ENCODE measurements at places on chromosomes 16 and 17.

- DNase-seq = no peak
Measured at GRCh38 chr17:43998552-43998951, 5.9 kb upstream of the NAGS start.

GRCh38 chr16:87895641-87896141 lies 26.4 kb upstream of the SLC7A5 start:
- no peak for DNase-seq

DNA sequence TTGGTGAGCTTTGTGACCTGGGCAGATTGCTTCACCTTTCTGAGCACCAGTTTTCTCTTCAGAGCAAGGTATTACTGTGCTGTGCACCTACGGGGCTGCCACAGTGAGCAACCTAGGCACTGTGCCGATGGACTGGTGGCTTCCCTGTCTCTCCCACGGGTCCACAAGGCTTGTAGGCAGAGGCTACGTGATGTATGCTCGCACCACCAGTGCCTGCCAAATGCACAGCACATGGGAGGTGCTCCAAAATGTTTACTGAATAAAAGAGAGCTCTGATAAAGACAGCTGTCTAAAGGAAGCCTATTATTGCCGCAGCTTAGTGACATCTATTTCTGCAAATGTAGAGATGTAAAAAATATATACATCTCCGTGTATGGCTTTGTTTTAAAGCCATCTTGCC lies 139.2 kb downstream of the CDK5R1 start:
- DNase-seq = no peak

- no peak for DNase-seq
Measured at GRCh38 chr17:75078284-75079022, 9.3 kb upstream of the SLC16A5 start.

DNA sequence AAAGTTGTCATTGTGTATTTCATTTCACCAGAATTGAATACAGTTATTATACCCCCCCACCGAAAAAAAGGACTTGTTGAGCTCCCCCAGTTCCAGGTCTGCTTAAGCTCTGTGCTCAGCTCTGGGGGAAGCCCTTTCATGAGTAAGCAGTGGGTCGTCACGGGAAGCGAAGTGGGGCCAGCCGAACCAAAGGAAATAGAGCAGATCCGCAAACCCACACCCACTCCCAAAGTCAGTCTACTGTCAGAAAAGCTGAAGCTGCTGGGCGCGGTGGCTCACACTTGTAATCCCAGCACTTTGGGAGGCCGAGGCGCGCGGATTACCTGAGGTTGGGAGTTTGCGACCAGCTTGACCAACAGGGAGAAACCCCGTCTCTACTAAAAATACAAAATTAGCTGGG lies 50.1 kb downstream of the PECAM1 start:
- DNase-seq = no peak

DNA sequence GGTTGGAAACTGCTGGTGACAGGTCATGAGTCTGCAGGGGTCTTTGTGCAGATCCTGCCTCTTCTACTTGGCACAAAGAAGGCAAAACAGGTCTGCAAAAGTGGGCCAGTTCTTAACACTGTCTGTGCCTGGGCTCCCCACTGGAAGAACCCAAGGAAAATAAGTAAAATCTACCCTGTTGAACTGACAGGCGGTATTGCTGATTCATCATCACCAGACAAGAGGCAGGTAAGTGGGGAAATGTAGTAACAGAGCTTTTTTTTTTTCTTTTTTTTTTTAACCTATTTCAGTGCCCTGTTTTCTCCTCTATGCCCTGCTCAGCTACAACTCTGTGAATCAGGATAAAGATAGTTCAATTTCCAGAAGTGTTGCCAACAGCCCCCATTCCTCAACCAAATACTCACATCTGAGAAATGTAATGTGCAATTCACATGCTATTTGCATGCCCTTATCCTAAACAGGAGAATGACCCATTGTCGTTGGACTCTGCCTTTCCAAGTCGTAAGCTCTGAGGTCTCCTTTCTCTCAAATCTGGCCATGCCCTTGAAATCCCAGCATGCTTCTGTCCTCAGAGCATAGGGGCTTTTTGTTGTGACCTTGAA lies 237.0 kb downstream of the SOX9 start:
- no peak for DNase-seq

DNA sequence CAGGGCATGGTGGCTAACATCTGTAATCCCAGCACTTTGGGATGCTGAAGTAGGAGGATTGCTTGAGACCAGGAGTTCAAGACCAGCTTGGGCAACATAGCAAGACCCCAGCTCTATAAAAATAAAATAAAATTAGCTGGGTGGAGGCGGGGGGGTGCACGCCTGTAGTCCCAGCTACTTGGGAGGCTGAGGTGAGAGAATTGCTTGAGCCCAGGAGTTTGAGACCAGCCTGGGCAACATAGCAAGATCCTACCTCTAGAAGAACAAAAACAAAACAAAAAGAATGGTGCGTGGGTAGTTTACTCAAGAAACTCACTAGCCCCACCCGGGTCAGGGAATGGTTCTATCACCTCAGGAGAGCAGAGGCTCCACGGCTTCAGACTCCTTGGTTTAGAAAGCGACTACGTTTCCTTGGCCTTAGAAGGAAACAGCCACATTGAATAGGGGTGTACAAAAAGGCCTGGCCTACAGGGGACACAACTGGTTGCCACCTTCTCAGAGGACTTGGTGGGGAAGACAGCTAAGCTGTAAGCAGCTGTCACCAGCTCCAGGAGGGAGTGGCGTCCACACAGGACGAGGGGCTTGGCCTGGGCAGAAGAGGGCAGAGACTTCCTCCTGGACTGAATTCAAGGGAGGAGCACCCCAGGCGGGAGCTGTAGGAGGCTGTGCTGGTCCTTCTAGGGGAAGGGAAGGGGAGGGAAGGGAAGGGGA lies 716 bp downstream of the TK1 start:
- DNase-seq = no peak

GRCh38 chr17:82457929-82458178 lies 687 bp upstream of the NARF start:
- peak; percentile 73 for DNase-seq

GRCh38 chr17:79988185-79988971 lies 47.3 kb downstream of the TBC1D16 start:
- DNase-seq = no peak

GRCh38 chr16:69618307-69618706 lies 52.5 kb downstream of the NFAT5 start:
- DNase-seq = no peak

- DNase-seq = no peak
Measured at GRCh38 chr16:30356401-30357084, 1.4 kb upstream of the CD2BP2 start.

DNA sequence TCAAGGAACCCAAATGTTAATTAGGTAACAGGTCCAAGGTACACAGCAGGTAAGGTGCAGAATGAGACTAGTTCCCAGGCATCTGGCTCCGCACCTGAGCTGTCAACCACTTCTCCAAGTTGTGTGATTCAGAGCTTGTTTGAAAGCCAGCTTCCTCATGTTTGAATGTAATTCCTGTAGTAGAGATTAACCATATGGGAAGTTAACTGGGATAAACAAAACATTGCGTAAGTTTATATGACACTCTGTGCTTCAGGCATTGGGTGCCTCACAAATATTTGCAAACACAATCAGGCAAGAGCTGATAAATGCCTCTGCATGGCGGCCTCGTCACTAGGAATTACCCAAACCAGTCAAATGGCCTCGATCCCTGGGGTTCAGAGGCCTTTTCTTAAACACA lies 27.9 kb upstream of the CPHXL start:
- peak; percentile 10 for DNase-seq

DNA sequence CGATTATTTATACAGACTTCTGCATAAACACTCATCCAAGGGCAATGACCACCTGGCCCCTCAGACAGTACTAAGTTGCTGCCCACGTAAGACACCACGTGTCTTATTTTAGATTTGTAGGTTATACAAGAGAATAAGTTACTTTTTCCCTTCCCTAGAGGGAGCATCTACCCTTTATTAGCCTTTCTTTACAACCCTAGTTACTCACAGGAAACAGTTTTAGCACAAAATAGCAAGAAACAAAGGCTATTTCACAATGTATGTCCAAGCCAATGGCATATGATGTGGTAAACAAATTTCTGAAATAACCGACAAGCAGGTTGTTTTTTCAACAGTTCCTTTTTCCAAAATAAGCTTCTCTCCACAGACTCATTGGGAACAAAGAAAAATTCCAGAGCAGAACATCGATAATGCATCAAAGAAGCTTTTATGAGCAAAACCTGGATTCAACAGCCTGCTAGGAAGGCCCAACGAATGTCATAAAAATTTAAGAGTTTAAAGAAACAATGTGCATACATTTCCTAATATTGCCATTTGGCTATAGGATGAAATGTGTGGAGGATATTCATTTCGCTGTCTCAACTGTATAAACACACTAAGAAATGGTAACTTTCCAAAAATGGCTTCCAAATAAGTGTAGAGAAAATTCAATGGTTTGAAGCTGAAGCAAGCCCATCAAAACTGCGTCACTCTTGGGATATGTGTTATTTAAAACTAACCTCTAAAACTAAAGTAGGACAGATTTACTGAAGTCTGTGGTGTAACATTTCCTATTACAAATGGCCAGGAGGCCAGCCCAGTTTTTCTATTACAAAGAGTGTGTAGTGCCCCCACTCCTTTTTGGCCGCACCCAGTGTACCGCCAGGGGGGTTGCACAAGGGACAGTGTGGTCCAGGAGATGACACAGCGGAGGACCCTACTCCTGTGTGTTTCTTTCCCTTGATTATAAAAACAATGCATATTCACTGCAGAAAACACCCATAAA lies 50.4 kb upstream of the ERN1 start:
- no peak for DNase-seq

- DNase-seq = no peak
Measured at GRCh38 chr17:56173026-56173425, 19.8 kb downstream of the ANKFN1 start.
